ENCODE measurements at places on chromosomes 4 and X.

DNA sequence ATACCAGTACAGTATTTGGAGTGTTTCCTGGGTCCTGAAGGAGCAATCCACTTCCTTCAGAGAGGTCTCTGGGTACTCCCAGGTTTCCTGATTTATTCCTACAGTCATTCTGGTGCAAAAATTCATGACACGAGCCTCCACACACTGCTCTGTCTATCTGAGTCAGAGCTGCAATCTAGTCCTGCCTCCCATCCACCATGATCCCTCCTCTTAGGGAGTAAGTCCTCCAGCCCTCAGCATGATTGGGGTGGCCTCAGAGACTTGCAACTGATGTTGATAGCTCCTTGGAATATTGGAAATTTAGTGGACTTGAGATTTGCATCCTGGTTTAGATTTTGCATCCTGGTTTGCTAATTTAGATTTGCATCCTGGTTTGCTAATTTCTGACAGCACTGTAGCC lies 20.5 kb downstream of the CNGA1 start:
- DNase-seq = no peak

GRCh38 chr4:54709400-54709799 lies 51.6 kb downstream of the KIT start:
- no peak for DNase-seq

- DNase-seq = no peak
Observed at GRCh38 chr4:42478509-42478908, 81.2 kb downstream of the SHISA3 start.

- no peak for DNase-seq
Observed at GRCh38 chr4:146022541-146022940, 83.9 kb upstream of the ZNF827 start.

GRCh38 chrX:42362219-42362618 lies 415.7 kb downstream of the PPP1R2C start:
- DNase-seq = no peak

DNA sequence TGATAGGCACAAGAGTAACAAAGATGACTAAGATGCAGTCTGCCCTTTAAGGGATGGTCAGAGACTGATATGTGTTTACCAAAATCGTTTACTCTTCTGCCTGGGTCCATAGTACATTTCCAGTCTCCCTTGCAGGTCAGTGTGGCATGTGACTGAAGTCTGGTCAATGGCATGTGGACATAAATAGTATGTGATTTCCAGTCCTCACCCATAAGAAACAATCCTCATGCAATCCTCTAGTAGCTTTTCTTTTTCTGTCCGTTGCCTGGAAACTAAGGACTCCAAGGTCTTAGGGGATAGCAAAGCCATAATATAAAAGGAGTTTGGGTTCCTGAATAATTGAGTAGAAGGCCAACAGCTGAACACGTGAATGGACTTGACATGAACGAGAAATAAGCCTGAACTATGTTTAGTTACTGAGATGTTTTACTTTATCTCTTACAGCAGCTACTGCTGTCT lies 1.1 kb downstream of the SLC9B2 start:
- DNase-seq = peak; percentile 22

- DNase-seq = no peak
Observed at GRCh38 chr4:38568768-38569167, 95.2 kb upstream of the KLF3 start.

GRCh38 chr4:8573266-8573665 lies 6.9 kb upstream of the GPR78 start:
- no peak for DNase-seq

DNA sequence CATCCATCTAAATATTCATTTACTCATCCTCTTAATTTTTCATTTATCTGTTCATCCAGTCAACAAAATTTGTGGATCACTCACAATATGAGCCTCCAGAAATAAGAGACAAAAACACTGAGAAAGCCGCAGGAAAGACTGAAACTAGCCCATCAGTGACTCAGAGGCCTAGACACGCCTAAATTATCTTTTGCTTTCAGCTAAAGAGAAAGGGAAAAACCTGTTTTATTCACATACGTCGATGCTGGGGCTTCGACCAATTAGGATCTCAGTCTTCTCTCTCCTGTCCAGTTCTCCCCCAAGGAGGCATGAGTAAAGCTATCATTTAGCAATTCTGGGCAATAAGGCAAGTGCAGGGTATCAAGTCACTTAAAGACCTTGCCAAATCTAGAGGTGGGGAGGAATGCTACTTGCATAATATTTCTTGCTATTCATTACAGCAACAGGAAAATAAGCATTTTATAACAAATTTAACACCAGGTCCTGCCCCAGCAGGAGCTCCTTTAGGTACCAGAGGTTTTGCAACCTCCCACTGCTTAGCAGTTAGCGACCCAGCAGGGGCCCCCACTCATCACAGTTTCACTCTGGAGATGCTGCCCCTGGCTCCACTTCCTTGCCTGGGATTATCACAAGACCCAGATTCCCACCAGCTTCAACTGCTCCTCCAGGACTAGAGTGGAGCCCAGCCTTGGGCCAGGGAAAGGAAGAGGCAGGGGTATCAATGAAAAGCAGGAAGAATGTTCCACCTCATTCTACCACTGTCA lies 30.1 kb upstream of the TMEM154 start:
- no peak for DNase-seq

GRCh38 chr4:132396636-132397035 lies 752.5 kb upstream of the PCDH10 start:
- no peak for DNase-seq

DNA sequence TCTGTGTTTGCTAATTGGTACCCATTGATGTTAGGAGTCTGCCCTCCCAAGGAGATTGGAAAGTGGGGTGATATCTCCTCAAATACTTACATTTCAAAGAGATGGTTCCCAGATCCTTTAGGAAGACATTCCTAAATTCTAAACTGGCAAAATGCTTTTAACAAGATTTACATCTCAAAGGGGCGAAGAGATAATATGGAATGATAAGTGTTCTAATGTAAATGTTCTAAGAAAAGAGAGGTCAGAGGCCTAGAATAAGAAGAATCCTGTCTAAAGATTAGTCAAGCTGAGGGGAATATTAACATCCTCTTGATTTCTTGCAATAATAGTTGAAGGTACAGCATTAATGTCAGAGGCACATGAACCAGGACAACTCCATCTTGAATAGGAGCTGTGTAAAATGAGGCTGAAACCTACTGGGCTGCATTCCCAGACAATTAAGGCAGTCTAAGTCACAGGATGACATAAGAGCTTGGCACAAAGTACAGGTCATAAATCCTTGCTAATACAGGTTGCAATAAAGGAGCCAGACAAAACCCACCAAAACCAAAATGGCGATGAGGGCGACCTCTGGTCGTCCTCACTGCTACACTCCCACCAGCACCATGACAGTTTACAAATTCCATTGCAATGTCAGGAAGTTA lies 2248.1 kb downstream of the ARAP2 start:
- no peak for DNase-seq

DNA sequence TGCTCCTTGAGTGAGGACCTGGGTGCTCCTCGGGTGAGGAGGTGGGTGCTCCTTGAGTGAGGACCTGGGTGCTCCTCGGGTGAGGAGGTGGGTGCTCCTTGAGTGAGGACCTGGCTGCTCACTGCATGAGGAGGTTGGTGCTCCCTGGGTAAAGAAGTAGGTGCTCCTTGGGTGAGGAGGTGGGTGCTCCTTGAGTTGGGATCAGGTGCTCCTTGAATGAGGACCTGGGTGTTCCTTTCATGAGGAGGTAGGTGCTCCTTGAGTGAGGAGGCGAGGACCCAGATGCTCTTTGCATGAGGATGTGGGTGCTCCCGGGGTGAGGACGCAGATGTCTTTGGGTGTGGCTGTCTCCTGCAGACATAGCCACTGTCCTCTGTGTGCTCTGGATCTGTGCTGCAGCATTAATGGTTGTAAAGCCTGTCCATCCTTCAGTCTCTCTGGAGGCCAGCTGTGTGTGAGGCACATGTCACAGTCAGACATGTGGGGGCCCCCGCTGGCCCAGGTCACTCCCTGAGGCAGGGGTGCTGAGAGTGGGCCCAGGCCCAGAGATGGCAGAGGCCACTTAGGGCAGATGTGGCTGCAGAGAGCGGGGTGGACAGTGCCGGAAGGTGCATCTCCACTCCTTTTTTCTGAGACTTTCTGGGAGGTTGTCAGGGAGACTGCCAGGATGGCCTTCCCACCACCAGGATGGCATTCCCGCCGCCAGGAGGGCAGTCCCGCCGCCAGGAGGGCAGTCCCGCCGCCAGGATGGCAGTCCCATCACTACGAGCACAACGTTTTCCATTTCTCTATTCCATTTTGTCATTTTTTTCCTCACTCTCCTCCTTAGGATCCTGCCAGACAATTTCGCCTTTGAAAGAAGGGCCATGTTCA lies 101.8 kb downstream of the HMX1 start:
- DNase-seq = no peak

DNA sequence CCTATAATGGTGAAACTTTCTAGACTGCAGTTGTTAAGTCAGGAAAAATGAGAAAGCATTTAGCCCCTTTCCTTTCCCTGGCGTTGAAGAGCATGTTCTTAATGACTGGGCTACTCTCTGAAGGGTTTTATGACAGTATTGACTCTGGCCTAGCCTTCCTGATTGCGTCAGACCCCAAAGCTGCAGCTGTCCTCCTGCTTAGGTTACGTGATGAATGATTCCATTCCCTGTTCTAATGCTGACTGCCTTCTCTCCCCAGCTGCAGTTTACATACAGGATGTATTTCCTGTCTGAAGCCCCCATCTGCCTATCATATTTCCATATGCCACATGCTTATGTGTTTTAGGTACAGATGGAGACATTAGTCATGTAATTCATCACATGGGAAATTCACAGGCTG lies 105.8 kb upstream of the EGFL6 start:
- DNase-seq = peak; percentile 98

DNA sequence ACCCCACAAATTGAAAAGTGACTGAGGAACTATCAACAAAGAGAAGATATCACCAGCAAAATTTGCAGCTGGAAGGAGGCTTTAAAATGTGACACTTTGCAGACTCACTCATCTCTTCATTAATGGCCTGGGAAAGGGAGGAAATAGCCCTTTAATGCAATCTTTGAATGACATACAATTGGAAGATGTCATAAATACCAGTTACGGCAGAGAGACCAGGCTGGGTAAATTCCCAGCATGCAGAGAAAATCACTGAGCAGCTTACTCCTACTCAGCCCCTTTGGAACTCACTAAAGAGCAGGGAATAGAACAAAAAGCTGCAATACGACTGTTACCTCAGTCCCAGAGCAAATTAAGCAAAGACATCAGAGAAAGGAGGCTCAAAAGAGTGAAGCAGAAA lies 238.9 kb downstream of the HS3ST1 start:
- no peak for DNase-seq

DNA sequence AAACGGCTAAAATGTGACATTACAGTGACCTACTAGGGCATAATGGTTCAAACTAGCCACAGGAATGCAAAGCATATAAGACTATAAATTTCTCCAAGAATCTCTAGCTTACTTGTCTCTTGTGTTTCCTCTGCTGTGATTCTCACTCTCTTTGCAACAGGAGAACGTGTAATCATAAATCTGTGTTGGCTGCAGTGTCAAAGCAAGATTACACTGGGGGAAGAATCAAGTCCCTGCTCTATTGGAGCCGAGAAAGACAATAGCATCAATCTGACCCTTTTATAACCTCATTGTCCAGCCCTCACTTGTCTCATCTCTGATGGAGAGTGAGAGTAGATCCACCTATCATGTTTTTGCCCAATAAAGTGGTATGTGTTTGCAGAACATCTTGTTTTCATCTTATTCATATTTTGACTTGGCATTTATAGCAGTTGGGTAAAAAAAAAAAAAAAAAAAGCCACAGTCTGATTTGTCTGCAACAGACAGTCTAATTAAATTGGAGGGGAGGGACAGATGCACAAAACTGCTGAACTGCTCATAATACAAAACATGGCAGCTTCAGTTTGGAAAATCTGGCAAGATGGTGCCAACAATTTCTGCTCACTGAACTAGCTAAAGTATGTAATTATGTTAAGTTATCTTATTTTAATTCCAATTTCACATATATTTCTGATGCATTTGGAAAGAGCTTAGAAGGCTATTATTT lies 165.0 kb upstream of the GABRA2 start:
- DNase-seq = no peak

DNA sequence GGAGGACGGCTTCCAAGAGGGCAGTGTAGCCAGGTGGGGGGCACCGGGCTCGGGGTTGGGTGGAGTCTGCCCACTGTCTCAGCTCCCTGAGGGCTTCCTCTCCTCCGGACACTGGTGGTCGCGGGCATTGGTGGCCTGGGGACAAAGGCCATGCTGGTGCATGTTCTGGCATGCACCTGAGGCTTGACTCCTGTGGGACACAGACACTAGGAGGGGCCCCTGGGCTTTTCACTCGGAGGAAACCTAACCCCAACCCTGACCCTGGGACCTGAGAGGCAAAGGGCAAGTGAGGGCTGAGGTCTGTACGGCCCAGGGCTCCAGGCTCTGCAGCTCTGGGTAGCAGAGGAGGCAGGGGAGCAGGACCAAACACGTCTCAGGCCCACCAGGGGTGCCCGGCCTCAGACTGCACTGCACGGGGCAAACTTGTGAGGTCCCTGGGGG lies 22.3 kb upstream of the FGFR3 start:
- no peak for DNase-seq
